Subcutaneous adipose tissue (tissue), 4 donors: ENCODE measurements at places on chromosomes 12 and 14. TPM values are rescaled to one million over a fixed set of nuclear protein-coding genes. Genes with fewer than 3 reads are reported as not detected.

The MYL2 gene
- not detected for total RNA-seq

The TAMALIN gene
- total RNA-seq = 24.2 TPM

The SERPINA9 gene
- total RNA-seq = not detected

The INHBC gene
- total RNA-seq = not detected

The MBIP gene
- total RNA-seq = 46.5 TPM
